Psoas muscle (tissue), 8 donors: ENCODE measurements at places on chromosomes 16 and 17. TPM values are rescaled to one million over a fixed set of nuclear protein-coding genes. Genes with fewer than 3 reads are reported as not detected.

The HBA1 gene
- 36.8 TPM for total RNA-seq

DNA sequence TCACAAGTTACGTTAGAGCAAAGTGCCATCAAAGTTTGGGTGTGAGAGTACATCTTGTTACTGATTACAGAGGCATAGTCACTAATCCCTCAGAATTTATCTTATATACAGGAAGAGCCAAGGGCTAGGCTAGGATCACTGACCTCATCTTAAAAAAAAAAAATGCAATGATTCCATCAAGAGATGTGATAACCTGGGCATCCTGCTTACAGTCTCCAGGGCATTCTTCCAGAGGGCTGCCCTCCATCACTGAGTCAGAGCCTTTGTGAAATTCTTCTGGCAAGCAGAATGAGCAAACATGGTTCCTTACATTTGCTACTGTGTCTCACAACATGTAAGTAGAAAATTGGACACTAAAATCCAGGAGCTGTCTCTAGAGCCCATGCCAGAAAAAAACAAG lies 410.6 kb downstream of the ZFHX3 start:
- DNase-seq: no peak

DNA sequence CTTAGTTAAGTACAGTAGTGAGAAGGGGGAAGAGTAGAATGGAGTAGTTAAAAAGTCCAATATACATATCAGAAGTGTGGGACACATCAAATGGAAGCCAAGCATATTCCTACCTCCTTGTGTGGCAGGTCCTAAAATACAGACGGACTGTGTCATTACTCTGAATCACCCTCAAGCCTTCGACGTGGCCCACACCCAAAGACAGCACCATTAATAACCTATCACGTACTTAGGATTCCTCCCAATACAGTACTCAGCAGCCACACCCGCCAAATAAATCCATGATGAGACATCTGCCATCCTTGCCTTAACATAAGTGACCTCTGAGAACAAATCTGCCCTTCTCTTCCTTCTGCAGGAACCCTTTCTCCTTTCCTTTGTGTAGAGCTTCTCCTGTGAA lies 38.9 kb downstream of the UBE2G1 start:
- peak; percentile 50 for DNase-seq

DNA sequence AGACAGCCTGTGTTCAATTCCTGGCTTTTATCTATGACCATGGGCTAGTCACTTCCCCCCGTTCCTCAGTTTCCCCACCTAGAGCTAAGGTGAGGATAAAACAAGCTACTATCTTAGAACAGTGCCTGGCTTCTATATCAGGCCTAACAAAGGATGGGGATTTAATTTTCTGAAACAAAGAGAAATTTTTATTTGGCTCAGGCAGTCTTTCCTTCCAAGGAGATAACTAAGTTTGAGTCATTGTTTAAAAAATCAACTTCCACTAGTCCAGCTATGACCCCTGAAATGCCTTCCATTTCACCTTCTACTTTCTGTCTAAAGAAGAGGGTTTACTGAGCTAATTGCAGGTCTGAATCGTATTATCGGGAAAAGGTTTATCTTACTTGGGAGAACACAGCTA lies 99.0 kb downstream of the CMIP start:
- no peak for DNase-seq

DNA sequence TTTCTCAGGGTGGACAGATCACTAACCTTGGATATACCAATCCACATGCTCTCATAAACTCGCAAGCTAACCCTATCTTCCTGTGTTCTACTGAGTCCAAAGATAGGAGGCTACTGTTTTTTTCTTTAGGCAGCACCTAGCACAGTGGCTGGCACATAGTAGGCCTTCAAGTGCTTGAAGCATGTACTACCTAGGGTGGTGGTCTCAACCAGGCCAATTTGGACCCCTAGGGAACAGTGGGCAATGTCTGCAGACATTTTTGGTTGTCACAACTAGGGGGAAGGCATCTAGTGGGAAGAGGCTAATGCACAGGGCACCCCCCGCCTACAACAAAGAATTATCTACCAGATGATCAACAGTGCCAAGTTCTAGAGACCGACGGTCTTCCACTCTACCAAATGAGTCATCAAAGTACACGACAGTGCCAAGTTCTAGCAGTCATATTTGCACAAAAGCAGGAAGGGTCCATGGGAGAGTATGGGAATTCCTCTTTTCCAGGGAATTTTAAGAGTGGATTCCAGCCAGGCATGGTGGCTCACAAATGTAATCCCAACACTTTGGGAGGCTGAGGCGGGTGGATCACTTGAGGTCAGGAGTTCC lies 390.3 kb downstream of the SLC39A11 start:
- DNase-seq: no peak

DNA sequence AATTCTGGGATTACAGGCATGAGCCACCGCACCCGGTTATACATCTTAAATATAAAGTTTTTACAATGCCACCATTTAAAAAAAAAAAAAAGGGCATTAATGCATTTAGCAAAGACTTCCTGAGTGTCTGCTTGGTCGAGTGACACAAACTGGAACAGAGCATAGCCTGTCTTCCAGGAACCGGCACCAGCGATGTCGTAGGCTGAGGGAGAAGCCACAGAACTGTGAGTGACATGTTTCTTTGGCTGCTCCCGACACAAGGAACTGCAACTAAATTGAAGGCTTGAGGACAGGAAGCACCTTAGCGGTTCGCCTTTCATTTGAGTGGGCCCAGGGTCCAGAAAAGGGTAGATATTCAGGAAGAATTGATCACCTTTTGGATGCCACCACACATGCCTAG lies 717.8 kb downstream of the MAF start:
- no peak for DNase-seq
